ENCODE measurements at places on chromosomes 2 and 18. TPM values are rescaled to one million over a fixed set of nuclear protein-coding genes. Genes with fewer than 3 reads are reported as not detected.

Gene MEP1B
- total RNA-seq: 11.8 TPM

Gene RNU2-63P
- 15.7 TPM for total RNA-seq

Gene ZSCAN30
- total RNA-seq: 13.0 TPM

Gene MYO1B
- total RNA-seq: 63.2 TPM

Gene FHL2
- total RNA-seq: 94.2 TPM

Gene LRRTM1
- total RNA-seq: 0.34 TPM

Gene KLF11
- total RNA-seq: 10.2 TPM

Gene MGAT5
- 62.1 TPM for total RNA-seq

Gene NEB
- total RNA-seq: 0.20 TPM

Gene KCNJ3
- total RNA-seq: 0.73 TPM

Gene FAM124B
- total RNA-seq: 0.53 TPM

Gene PRSS56
- not detected for total RNA-seq

Gene TRIM43
- total RNA-seq: not detected

Gene HNRNPLL
- 45.8 TPM for total RNA-seq

Gene UGT1A4
- 2.2 TPM for total RNA-seq

Gene ASB18
- not detected for total RNA-seq

Gene PSTPIP2
- 3.7 TPM for total RNA-seq
